ENCODE measurements at places on chromosomes 7 and 10.
A peak's percentile ranks its signal among the peaks of the same experiment; 100 is the strongest.

DNA sequence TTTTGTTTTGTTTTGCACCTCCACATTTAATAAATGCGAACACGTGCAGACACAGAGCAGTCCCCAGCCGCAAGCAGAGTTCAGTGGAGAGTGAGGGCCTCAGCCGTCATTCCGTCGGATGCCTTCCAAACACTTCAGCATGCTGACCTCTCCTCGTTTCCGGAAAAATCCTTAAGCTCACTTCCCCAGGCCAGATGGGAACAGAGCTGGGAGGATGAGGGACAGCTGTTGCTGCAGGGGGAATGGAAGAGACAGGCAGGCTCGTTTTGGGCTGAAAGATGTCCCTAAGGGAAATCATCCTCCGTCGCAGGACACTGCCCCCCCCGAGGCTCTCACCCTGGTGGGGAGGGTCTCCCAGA, 17.2 kb upstream of the FGFR2 start:
- DNase-seq: no peak

GRCh38 chr7:8516976-8517375, 83.6 kb downstream of the NXPH1 start:
- no peak for DNase-seq

- no peak for DNase-seq
These were observed 706 bp downstream of the TBATA start for GRCh38 chr10:70784471-70784870.

DNA sequence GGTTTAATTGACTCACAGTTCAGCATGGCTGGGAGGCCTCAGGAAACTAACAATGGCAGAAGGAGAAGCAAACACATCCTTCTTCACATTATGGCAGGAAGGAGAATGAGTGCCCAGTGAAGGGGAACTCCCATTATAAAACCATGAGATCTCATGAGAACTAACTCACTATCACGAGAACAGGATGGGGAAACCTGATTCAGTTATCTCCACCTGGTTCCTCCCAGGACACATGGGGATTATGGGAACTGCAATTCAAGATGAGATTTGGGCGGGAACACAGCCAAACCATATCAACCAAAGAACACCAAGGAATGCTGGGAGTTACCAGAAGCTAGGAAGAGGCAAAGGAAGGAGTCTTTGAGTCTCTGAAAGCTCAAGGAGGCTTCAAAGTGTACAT, 94.3 kb downstream of the IPMK start:
- DNase-seq: no peak

DNA sequence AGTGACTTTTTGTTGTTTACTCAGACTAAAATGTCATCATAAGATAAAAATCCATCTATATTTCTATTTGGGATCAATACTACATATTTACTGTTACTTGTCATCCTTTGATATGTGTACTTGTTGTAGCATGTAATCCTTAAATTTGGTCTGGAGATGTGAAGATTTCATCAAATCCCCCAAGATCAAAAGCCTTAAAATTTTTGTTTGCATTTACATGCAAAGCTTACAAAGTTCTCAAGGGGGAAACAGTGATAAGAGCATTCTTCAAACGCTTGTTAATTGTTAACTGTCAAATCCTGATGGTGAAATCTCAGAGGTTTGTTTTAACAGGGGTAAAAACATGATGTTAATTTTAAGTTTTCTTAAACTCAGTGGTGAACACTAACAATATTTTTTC, 84.9 kb upstream of the SKAP2 start:
- DNase-seq: no peak

GRCh38 chr10:78869508-78870454, 199.0 kb upstream of the ZMIZ1 start:
- DNase-seq: no peak

- DNase-seq: no peak
These were observed 37.0 kb downstream of the GPR22 start for GRCh38 chr7:107506674-107507339.

DNA sequence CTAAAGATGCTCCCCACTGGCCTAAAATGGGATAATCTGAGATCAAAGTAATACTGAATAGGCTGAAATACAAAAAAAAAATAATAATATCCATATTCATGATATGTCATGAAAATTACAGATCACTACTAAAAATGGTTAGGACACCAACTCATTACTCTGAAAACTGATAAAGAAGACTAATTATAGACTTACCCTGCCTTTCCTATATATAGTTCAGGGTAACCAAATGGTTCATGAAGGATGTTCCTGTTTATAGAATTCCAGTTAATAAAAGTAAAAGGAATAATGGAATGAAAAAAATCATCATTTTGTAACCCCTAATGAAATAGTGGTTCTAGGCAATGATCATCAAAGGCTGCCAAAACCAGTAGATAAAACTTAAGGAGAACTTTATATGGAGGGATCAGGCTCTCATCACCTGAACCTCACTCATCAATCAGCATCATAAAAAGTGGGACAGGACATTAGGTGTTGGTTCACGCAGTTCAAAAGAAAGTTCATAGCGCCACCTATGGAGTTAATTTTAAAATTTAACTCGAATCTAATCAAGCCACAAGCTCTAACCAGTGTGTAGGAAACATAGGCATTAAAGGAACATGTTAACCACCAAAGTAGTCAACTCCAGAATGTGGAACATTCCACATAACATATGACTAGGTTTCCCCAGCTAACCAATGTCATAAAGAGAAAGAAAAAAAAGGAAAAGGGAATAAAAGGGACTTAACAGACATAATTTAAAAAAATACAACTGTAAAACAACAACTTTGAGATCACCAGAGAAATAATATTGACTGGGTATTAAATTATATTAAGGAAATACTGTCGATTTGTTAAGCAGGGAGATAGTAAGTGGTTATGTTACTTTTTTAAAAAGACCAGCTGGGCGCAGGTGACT, 35.7 kb downstream of the P4HA1 start:
- no peak for DNase-seq

GRCh38 chr10:38072552-38072951, 21.6 kb upstream of the ZNF37A start:
- DNase-seq: no peak

DNA sequence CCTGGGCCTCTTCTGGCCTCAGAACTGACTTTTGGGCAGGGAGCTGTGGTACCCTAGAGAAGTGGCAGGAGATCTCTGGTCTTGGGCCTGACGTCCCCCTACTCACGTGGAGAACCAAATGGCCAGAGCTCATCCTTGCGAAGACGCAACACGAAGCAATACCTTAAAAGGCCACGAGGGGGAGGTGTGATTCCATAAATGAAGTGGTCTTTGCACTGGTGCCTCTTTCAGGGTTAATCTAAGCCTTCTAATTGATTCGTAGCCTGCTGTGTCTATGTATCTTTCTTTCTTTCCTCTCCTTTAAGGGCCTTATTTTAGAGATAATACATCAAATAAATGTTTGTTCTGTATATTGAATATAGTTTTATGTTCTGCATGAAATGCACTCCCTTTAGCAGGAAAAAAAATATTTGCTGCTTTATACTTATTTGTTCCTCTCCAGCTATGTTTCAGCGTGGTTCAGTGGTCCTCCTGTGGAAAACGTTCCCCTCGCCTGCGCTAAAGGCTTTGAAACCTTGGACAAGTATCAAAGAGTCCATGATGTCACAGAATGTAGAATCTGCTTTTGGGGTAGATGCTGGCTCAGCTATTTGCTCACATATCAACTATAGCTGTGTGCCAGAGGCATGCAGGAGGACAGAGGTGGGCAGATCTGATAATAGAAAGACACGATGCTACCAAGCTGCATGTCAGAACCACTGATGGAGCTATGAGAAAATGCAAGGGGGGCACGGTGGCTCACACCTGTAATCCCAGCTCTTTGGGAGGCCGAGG, 41.0 kb downstream of the STRA8 start:
- peak; percentile 87 for DNase-seq

DNA sequence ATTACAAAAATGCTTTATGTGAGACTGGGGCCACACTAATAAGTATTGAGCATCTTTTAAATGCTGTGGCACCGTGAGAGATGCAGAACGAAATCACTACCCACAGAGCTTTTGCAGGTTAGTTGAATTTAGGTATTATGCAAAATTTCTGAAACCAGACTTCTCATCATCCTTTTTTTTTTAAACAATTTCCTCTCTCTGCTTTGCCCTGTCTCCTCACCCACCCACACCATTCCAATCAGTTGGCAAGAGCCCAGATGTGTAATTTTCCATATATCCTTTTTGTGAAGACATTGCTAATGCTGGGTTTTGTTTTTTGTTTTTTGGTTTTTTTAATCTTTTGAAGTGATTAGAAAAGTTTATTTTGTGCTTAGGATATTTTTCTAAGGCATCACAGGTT, 1.1 kb downstream of the YAE1 start:
- DNase-seq: no peak

DNA sequence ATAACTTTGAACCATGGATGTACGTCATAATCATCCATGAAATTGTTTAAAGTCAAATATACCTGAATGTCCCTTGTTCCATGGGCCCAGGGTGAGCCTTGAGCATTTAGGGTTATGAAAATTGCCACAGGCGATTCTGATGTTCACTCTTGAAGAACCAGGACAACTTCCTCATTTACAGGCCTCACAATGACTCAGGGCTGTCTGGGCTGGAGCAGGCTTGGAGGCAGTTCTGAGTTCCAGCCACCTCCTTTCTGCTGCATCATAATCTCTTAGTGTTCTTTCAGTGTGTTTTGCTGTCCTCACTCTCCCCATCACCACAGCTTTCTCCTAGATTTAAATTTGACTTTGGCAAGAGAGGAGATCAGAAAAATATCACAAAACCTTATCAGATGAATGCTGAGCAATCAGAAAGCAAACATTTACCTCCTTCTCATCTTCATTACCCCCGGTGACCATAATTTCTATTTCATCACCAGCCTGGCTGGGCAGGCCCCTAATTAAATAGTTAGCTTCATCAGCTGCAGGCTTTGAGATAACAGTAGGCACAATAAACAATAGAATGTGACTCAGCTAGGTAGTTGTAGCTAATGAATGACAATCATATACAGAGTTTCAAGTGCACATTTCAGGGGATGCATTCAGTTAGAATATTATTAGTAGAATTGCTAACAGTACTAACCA, 571.0 kb downstream of the SH2D4B start:
- no peak for DNase-seq

GRCh38 chr7:55271661-55272060, 93.5 kb upstream of the LANCL2 start:
- no peak for DNase-seq

DNA sequence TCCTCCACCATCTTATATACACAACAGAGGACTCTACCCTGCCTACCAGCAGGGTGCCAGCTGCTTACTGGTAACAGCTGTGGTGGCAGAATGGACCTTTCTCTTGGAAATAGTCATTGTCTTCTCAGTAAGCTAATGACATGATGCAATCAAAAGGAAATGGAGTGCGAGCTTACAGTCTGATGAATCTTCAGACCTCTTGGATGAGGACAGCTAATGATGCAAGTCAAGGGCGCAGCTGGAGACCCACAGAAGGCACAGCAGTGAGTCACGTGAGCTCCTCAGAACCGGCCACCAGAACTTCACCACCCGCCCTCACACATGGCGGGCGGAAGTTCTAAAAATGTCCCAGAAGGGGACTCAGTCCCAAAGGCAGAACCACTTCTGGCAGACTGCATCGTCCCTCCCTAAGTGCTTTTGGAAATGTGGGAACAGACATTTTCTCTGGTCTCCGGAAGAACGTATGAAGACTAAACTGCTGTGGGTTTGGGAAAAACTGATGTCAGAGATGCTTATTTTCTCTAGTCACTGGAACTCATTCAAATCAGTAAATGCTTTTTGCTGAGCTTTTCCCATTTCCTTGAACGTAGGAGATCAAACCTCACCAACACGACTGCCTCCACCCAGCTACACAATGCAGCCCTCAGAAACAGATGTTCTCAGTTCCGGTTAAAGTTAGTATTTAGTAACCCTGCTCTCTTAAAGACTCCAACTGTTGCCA, 96.4 kb downstream of the FAS start:
- peak; percentile 66 for DNase-seq

- no peak for DNase-seq
These were observed 21.6 kb downstream of the PRPF18 start for GRCh38 chr10:13608246-13608853.
